ENCODE measurements at places on chromosomes 16 and 17.

DNA sequence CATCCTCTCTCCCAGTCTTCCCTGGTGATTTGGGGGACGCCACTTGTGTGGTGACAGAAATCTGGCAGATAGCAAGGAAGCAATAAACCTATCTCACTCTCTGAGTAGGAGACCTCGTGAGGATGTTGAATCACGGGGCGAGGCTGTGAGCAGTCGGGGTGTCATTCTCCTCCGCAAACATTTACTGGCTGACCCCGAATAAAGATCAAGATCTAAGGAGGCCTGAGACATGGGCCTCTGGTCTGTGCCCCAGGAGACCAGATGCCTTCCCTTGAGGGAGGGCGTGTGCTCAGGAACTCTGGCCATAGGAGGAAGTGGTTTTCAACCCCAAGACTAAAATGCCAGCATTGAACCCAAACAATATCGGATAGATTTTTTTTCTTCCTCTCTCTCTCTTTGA lies 53.1 kb downstream of the FOXL1 start:
- peak; percentile 11 for DNase-seq

DNA sequence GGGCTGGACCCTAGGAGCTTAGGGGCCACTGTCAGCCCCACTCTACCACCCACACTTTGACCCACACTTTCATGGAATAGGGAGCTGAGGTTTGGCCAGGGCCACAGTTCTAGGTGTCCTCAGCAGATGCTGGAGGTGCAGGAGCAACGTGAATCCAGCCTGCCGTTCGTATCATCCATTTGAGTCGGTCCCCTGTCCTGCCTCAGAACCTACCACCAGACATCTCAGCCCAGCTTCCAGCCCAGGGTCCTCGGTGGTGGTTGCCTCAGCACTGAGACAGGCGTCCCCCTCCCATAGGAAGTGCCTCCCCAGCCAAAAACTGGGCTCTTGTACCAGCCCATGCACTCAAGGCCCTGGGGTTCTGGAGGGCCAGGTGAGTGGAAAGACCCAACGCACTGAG lies 359 bp upstream of the ITGAE start:
- DNase-seq: no peak

- DNase-seq: peak; percentile 4
Observed at GRCh38 chr17:17538417-17539391, 42.5 kb upstream of the RASD1 start.

GRCh38 chr17:6305613-6306360 lies 129.1 kb downstream of the AIPL1 start:
- no peak for DNase-seq

DNA sequence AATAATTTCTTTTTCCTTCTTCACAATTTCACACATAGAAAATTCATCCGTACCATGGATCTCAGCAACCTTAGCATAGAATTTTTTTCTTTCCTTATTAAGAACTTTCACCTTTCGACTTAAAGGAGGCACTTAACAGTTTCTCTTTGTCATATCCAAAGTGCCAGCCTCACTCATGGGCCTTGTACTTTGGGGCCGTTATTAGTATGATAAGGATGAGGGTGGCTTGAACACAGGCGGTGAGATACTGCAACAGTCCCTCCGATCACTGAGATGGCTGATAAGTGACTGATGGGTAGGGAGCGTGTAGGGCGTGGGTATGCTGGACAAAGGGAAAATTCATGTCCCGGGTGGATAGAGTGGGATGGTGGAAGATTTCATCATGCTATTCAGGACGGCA lies 85.3 kb downstream of the OR1D5 start:
- DNase-seq: no peak

DNA sequence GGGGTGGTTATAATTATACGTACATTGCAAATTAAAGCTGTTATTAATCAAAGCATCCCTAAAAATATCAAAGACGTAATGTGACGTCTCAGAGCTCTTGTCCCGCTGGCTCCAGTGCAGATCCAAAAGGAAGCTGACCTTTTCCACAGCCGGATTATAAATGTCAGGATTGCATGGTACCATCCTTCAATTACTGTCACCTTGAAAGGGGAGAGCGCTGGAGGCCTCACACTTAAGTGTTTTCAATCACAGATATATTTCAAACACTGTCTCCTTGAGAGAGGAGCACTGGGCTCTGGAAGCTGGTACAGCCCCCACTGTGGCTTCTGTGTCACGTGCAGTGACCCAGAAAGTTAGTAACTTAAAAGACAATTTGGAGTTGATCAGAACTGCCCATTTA lies 94.2 kb downstream of the AIPL1 start:
- no peak for DNase-seq

DNA sequence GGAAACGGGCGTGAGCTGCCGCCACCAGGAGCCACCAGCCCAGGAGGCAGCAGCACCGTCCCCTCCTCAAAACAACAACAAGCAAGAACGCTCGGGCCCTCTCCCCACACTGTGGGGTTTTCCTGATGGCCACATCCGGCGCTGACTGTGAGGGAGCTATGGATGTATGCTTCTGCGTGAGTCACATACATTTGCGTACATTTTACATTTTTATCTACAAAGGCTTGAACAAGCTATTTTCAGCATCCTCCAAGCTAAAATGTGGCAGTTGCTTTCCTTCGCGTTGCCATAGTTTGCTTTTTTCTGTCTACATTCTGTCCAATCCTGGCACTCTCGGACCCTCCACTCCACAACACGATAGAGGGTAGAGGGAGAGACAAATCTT lies 2.0 kb upstream of the ABR start:
- DNase-seq: no peak

- no peak for DNase-seq
Observed at GRCh38 chr17:64147110-64148016, 17.4 kb upstream of the ERN1 start.

DNA sequence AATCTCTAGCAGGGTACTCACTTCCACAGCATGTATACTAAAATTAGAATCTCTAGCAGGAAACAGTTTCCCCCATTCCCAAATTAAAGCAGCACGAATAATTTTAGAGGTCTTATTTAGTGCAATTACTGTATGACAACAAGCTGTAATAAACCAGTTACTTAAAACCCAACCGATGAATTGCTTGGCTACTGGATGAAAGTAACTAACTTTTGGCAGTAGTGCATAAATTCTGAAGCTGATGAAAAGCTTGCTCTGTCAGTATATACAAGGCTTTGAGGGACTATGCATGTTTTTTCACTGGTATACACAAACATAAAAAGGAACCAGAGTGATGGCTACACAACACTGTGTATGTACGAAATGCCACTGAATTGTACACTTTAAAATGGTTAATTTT lies 89.4 kb downstream of the CFDP1 start:
- DNase-seq: no peak

DNA sequence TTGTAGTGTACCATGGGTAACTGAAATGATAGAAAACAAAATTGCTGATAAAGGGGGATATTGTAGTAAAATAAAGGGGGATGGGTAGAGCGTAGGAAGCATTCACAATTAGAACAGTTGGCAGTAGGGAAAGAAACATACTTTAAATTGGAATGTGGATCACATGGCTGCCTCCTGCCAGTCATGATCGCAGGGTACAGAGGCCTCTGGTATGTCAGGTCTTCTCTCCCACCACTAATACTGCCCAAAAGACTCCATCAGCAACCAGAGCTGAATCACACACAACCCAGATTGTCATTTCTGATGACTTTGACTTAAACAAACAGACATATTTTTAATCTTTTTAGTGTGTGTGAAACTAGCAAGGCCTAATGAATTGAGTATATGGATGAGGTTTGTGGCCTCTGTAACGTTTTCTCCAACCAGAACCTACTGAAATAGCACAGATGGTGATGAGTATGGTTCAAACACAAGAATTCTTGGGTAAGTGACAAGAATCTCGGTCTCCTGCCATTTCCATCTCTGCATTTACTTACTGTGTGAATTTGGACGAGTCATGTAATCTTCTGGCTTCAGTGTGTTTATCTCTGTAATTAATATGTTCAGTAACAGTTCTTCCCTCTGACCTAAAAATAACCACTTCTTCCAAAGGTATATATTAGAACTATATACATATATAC lies 112.6 kb downstream of the USP22 start:
- DNase-seq: no peak

GRCh38 chr16:31377210-31377903 lies 15.8 kb upstream of the ITGAD start:
- no peak for DNase-seq

GRCh38 chr16:5582529-5582928 lies 484.9 kb upstream of the EEF2KMT start:
- DNase-seq: no peak

DNA sequence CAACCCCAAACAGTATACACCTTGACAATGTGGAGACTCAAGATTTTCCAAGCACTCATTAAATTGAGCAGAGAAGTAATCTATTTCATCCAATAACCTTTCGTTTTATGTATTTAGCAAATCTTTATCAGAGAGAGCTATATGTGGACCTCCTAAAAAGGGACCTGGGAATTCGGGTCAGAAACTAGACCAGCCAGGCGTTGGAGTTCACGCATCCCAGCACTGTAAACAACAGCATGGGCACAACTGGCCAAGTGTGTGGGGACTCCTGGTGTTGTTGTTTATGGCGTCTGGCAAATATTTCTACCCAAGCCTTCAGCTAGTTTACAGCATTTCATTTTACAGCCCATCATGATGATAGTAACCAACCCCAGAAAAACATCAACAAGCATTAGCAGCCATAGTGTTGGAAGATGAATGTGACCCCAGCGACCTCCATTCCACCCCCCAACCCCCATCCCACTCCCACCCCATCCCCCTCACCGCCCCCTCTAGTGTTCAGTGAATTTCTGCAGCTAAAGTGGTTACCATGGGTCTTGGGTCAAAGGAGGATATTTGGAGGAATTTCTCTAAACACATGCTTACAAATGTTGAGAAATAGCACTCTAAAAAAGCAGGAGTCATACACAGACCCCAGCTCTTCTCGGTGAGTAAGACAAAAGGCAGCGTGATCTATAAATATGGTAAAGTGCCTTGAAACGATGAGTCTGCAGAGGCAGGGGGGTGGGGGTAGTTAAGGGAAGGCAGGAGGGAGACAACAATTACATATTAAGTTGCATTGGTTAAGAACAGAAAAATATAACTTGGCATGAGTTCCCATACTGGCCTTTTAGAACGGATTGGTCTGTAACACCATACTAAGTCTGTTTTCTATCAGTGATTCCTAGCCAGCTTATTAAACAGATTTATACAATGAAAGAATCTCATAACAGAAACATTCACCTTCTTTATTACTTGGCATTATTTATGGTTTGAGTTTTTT lies 91.4 kb upstream of the TBX2 start:
- DNase-seq: no peak

GRCh38 chr17:1003972-1004768 lies 7.2 kb downstream of the TIMM22 start:
- DNase-seq: no peak

- DNase-seq: peak; percentile 82
Observed at GRCh38 chr17:73731733-73732132, 87.5 kb upstream of the SDK2 start.
